Osteocyte (in vitro differentiated cells): ENCODE measurements at places on chromosomes 7 and 10.

- no peak for DNase-seq
Measured at GRCh38 chr7:28799619-28800018, 158.5 kb downstream of the TRIL start.

DNA sequence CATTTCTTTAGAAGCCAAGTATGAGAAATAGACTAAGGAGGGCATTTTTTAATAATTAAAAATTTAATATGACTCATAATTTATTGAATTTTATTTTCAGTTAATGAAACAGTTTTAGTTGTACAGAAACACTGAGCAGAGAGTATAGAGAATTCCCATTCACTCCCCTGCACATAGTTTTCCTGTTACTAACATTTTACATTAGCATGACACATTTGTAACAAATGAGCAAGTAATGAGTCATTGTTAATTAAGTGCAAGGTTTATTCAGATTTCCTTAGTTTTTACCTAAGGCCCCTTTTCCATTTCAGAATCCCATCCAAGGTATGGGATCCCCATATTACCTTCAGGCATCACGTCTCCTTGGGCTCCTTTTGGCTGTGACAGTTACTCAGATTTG lies 271.5 kb upstream of the FZD8 start:
- no peak for DNase-seq

DNA sequence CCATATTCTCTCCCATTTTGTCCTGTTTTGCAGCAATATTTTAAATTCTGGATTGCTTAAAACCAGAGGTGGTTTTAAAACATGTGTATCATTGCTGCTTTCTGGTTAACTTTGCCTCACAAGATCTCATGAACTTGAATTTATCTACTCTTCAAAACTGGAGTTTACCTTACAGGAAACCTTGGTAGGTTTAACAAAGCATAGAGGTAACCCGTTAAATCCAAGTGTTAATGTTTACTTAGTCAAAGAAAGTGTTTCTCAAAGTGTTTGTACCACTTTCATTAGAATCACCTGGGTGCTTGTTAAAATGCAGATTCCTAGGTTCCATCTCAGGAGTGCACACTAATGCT lies 44.0 kb upstream of the VDAC2 start:
- no peak for DNase-seq

GRCh38 chr7:79050603-79051002 lies 402.9 kb downstream of the MAGI2 start:
- no peak for DNase-seq

DNA sequence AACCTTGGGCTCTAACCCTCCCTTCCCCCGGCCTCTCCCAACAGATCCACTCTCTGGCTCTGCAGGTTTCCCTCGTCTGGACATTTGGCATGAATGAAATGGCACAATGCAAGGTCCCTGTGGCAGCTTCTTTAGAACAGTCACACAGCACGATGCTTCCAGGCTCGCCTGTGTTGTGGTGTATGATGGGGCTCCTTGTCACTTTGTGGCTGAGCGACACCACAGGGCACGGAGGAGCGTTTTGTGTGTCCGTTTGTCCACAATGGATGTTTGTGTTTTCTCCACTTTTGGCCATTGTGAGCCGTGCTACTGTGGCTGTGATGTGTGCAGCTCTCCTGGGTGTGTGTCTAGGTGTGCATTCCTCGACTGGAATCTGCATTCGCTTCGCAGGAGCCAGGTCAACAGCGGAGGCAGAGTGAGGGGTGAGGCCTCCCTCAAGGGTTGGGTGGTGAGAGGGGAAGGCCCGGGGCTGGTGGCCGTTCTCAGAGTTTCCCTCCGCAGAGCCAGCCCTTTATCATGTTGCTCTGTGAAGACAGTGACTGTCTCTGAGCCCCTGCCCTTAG lies 22.3 kb upstream of the SHH start:
- no peak for DNase-seq

- no peak for DNase-seq
Measured at GRCh38 chr10:87635498-87636312, 24.0 kb upstream of the PAPSS2 start.

DNA sequence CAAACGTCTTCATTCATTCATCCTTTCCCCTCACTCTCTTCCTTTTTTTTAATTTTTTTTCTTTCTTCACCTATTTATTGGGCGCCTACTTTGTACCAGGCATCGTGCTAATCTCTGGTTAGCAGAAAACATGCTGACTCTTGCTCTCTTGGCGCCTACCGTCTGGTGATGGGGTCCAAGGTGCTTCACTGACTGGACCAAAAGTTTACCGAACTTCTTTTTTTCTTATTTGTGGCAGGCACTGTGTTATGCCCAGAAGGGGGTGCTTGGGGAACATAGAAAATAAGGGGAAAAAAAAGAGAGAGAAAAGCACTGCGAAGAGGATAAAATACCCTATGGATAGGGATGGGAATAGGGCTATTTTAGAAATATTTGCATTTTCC lies 505 bp upstream of the FAM204A start:
- DNase-seq = no peak

- DNase-seq = peak; percentile 56
Measured at GRCh38 chr10:78332657-78333056, 299.0 kb downstream of the RPS24 start.

- DNase-seq = no peak
Measured at GRCh38 chr7:22821702-22822485, 755 bp downstream of the TOMM7 start.

DNA sequence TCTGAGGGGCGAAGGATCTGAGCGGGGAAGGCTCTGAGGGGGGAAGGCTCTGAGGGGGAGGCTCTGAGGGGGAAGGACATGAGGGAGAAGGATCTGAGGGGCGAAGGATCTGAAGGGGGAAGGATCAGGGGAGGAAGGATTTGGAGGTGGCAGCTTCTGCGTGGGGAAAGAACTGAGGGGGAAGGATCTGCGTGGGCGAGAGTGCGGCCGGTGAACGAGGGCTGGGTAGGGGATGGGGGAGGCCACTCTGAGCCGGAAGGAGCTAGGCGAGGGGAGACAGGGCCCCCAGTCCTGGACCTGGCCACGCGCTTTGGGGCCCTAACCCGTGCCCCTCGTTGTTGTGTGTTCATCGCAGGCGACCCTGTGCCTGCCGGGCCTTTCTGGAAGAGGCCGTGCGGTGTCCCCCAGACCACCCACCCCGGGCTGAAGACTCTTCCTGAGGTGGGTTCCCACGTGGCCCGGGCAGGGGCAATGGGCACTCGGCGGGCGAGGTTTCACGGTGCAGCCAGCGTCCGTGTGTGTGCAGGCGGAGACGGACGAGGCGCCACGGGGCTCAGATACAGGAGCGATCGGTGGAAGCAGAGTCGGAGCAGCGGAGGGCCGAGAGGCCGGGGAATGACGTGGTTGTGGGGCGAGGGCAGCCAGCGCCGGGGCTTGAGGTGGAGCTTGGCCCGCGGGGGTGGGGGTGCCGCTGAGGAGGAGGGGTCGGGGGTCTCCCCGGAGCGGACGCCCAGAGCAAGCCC lies 2.0 kb downstream of the CALY start:
- DNase-seq = peak; percentile 85

GRCh38 chr10:79360499-79361342 lies 13.5 kb downstream of the PPIF start:
- DNase-seq = no peak

GRCh38 chr7:98163704-98164494 lies 47.3 kb upstream of the BHLHA15 start:
- no peak for DNase-seq

GRCh38 chr7:96685755-96686154 lies 23.9 kb downstream of the SEM1 start:
- DNase-seq = no peak

GRCh38 chr7:141340991-141341390 lies 210.2 kb upstream of the AGK start:
- no peak for DNase-seq

- no peak for DNase-seq
Measured at GRCh38 chr7:154504918-154505317, 452.7 kb downstream of the DPP6 start.

GRCh38 chr7:6436385-6436685 lies 11.4 kb downstream of the DAGLB start:
- DNase-seq = no peak

- no peak for DNase-seq
Measured at GRCh38 chr10:125455431-125455830, 227.5 kb downstream of the TEX36 start.

- no peak for DNase-seq
Measured at GRCh38 chr7:1695800-1696454, 25.9 kb downstream of the ELFN1 start.

GRCh38 chr7:22814261-22815208 lies 8.1 kb downstream of the TOMM7 start:
- DNase-seq = no peak

DNA sequence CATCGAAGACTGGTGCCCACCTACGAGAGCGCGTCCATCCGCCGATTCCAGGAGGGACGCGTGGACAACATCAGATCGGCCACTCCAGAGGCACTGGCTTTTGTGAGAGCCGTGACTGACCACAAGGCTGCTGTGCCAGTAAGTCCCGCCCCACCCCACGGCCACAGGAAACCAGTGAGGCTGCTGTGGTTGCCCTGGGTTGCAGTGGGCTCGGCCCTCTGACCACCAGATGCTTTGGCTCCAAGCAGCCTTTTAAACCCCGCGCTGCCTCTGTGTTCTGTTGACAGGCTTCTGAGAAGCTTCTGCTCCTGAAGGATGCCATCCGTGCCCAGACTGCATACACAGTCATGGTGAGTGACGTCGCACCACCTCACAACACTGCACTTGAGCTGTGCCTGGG lies 24.4 kb upstream of the C10orf53 start:
- peak; percentile 73 for DNase-seq

GRCh38 chr7:95814721-95815120 lies 42.4 kb downstream of the DYNC1I1 start:
- DNase-seq = no peak

DNA sequence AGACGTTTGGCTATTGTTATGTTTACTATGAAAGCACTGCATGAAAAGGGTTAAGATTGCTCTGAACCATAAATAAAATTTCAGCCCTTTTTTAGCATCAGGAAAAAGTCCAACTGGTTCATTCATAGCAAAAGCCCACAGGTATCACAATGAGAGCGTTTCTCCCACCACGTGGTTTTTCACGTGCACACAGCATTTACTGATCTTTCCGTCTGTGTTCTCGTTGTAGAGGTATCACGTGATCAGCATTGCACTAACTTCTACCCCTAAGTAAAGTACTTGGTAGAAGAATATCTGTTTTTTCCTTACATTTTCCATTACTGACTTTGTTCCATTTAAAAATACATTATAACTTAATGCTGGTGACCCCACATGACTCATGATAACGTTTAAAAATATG lies 17.8 kb upstream of the CCDC3 start:
- DNase-seq = no peak

DNA sequence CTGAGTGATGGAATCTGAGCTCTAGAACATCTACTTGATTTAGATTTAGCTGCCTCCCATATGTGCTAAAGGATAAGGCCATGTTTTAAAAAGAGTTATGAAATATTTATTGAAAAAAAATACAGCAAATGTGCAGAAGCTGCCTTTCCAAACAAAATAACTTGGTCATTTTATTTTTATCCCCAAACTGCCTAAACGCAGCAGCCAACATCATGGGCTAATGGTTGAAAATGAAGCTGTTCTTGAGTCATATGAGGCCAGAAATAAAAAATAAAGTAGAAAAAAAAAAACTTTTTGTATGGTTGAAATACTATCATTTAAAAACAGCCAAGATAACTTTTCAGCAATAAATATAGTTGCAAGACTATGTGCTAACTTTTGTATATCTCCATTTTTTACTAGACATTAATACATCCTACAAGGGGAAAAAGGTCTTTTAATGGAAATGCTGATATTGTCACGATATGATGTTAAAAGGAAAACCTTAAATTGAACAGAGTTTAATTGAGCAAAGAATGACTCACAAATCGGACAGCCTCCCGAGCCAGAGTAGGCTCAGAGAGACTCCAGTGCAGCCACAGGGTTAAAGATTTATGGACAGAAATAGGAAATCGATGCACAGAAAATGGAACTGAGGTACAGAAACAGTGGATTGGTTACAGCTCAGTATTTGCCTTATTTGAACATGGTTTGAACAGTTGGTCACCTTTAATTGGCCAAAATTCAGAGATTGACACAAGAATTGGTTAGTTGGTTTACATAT lies 305.8 kb downstream of the MDFIC start:
- DNase-seq = no peak

GRCh38 chr10:13740461-13740860 lies 153.7 kb downstream of the PRPF18 start:
- DNase-seq = no peak

- no peak for DNase-seq
Measured at GRCh38 chr10:99673492-99673891, 14.2 kb downstream of the ENTPD7 start.

DNA sequence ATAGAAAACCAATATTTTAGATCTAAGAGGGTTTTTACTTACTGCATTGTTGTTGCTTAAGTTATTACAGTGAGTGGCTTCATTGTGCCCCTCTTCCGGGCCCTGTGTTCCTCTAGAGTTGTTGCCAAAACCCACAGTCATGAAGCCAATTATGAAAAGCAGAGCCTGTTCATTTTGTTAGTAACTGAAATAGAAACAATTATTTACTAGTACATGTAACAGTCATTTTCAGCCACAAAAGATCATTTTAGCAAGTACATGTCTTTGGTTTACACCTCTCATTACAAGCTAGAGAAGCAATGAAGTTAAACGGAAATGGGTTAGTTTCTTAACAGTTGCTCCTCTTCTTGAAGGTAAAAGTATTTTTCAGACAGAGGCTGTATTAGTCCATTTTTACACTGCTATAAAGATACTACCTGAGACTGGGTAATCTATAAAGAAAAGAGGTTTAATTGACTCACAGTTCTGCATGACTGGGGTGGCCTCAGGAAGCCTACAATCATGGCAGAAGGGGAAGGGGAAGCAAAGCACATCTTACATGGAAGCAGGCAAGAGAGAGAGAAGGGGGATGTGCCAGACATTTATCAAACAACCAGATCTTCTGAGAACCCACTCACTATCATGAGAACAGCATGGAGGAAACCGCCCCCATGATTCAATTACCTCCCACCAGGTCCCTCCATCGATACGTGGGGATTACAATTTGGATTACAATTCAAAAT lies 380.5 kb downstream of the SFMBT2 start:
- no peak for DNase-seq

DNA sequence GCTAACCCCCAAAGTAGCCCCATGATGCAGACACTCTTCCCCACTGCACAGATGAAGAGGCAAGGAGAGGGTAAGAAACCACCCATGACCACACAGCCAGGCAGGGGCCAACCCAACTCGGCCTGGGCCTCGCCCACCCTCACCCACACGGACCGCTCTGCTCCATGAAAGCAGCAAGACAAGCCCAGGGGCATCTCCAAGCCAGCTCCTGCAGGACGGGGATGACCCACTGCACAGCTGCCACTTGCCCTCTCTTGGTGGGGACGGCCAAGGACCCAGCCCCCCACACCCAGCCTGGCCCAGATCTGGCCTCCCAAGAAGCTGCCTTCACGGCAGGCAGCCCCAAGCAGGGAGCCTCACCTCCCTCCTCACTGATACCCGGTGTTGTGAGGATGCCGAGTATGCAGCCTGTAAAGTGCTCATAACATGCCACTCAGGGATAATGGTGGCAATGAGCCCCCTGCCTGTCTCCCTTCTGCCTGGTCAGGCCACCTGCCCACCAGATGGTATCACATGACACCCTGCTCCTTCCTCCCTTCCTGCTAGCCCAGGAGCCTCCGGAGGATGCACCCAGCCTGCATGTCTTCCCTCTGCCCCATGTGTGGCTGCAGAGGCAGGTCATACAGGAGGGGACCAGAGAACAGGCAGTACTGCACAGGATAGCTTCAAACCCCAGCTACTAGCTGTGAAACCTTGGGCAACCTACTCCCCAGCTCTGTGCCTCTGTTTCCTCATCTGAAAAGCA lies 23.3 kb downstream of the OGDHL start:
- peak; percentile 82 for DNase-seq

GRCh38 chr7:155980841-155981240 lies 168.6 kb upstream of the SHH start:
- peak; percentile 77 for DNase-seq

- no peak for DNase-seq
Measured at GRCh38 chr10:45408421-45409319, 34.7 kb downstream of the ALOX5 start.
